Stimulated activated CD8-positive, alpha-beta memory T cell treated with anti-CD3 and anti-CD28 coated beads, Interleukin-7, amount 100 ng/mL, for 1 hour (primary cell): ENCODE measurements at places on chromosomes 6 and 20.

- DNase-seq, result no peak
Measured at GRCh38 chr6:169722362-169723199, 1.7 kb downstream of the PHF10 start.

DNA sequence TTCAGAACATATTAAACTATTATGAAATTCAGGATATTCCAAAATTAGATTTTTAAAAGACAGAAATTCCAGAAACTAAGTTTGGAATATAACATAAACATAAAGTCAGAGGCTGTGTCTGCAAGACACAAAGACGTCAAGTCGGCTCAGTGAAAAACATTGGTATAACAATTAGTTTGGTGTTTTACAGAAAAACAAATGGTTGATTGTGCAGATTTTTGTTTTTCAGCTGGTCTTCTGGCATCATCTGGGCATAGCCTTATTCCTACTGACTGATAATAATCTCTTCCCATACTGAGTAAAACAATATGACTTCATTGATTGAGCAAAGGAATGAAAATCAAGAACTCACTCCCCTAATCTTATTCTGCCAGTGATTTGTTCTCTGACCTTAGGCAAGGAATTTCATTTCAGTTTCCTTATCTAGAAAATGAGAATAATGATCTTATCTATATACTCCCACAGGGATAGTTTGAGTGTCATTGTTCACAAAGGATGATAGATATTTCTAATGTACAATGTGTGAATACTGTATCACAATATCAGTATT is 84.3 kb downstream of the FRK start:
- no peak for DNase-seq

DNA sequence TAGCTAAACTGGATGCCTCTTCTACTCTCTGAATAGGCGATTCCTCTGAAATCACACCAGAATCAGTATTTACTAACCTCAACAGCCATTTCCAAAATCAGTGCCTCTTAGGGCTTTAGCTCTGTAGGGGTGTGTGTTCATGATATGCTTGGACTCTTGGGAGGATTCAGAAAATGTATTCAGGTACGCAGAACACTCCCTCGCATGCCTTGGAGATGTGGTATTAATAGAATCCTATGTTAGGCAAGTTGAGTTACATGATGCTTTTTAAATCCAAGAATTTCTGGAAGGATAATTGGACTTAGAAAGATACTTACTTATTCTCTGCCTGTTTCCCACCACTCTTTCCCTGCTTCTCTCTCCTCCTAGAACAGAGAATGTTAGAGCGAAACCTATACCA is 31.8 kb upstream of the PBOV1 start:
- DNase-seq, result no peak

DNA sequence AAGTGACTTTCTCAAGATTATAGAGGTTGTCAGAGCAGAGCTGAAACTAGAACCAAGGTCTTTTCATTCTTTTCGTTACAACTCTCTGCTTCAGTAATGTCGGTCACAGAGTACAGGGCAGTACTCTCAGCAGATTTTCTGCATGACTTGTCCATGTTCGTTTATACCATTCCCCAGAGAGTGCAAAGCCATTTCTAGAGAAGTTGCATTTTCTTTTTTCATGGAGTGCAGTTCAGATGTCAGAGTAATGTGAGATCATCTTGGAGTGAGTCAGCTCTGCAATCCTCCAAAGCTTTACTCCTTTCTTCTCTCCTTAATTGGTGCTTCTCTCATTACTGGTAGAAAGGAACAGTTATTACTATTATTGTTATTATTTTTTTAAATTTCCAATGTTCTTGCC is 115.6 kb upstream of the B3GAT2 start:
- DNase-seq, result no peak
